ENCODE measurements at places on chromosomes 16 and 17.

GRCh38 chr17:8873801-8874715 is 6.6 kb upstream of the PIK3R6 start:
- DNase-seq: no peak

DNA sequence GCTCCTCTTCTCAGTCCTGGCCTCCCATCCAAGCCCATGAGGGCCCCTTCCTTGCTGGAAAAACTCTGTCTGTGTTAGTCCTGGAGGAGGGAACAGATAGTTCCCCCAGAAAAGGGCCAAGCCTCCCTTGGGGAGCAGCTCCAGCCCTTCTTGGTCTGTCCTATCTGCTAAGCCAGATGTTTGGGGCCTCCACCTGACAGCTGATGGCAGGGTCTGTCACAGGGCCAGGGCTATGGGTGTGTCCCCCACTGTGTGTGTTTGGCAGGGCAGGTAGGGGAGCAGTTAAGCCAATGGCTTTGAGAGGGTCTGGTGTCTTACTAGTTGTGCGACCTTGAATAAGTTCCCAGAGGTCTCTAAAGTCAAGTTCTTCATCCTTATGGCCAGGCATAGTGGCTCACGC is 13.6 kb upstream of the SLC4A1 start:
- no peak for DNase-seq

- no peak for DNase-seq
These were observed 49.7 kb downstream of the EPN2 start for GRCh38 chr17:19286751-19287341.

DNA sequence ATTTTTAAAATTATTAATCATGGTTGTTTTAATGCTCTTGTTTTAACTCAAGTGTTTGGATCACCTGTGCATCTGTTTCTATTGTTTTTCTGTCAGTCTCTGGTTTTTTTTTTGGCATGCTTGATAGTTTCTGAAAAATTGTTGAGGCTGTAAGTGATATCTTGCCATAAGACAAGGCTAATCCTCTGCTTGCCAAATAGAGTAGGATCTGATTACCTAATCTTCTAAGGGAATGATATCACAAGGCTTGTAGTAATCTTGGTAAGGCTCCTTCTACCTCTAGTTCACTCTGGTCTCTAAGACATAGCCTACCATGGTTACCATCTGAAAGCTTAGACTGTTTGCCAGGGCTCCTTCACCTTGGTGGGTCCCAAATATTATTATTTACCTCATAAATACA is 81.0 kb downstream of the ATF7IP2 start:
- no peak for DNase-seq

DNA sequence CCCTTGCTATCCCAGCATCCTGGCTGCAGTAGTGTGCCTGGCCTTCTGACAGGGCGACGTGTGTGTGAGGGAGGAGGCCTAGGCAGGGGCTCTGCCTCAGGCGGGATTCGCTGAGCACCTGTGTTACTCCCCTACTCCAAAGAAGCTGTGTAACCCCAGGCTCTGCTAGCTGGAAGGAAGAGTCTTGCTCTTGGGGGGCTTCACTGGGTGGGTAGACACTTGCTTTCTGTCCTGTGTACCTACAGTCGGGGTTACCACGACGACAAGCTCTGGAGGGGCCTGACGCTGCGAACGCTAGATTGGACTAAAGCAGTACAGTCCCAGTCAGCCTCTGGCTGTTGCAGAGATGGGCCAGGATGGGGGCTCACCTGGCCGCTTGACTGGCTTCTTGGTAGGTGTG is 9.5 kb downstream of the EXOC7 start:
- no peak for DNase-seq

DNA sequence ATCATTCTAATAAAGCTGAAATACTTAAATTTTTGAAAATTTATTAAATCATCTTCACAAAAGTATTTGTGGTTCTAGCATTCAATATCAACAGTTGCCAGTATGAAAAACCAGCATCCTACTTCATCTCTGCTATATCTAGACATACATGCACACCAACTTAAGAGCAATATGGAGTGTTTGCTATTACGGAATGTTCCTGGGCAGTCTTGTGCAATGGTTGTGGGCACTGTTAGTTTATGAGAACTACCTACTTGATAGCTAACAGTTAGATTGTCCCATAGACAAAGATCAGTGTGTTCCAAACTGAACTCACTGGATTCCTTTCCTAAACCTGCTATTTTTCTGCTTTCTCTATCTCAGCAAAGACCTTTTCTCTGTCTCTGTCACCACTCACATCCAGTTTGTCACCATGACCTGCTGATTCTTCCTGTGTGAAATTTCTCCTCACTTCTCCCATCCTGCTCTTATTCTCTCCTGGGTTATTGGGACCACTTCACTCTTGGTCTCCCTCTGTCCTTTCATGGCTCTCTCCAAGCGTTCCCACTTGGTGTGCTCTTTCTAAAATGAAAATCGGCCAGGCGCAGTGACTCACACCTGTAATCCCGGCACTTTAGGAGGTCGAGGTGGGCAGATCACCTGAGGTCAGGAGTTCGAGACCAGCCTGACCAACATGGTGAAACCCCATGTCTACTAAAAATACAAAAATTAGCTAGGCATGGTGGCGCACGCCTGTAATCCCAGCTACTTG is 27.7 kb downstream of the CNTROB start:
- DNase-seq: no peak

- no peak for DNase-seq
These were observed 1.2 kb upstream of the C17orf113 start for GRCh38 chr17:42051645-42052044.

DNA sequence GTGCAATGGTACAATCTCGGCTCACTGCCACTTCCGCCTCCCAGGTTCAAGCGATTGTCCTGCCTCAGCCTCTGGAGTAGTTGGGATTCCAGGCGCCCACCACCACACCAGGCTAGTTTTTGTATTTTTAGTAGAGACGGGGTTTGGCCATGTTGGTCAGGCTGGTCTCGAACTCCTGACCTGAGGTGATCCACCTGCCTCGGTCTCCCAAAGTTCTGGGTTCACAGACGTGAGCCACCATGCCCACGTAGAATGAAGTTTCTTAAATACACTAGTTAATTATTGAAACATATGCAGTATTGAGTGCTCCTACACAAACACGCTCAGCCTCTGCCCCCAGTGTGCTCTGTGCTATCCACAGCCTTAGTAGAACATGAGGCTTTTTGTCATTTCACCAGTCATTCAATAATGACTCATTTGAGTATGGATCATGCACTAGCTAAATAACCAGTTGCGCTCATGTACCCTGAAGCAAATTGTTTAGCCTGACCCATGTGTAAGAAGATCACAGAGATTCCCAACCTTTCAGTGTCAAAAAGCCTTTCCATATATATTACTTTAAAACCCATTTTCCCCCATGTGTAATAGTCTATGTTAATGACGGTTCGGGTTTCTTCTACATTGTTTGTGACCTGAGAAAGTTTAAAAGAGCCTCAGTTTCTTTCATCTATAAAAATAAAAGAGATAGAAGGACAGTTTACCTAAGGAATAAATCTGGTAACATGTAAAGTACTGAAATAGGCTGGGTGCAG is 49.7 kb downstream of the TUBD1 start:
- no peak for DNase-seq

DNA sequence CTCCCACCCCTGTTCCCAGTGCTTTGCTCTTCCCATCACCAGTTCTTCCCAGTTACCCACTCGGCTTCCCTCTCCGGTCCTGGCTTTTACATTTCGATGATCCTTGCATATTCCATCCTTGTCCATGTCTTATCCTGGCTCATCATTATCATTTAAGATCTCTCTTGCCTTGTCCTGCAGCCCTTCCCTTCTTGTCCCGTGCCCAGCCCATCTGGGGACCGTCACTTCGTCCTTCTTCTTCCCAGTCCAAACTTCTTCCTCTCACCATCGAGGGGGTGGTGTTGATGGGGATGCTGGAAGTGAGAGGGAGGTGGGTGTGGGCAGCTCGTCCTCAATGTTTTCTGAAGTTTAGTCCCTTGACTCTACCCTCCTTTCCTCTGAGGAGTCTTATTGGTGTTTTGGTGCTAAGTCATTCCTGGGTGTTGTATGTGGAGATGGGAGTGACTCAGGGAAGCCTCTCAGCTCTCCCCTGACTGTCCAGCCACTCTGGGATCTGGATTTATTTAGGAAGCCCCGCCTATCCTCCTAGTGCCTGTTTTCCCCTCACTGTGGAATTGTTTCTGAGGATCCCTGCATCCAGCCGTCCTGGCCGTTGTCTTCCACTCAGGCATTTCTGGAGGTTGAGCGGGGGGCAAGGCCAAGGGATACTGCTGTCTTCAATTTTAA is 975 bp downstream of the SNX29 start:
- no peak for DNase-seq

DNA sequence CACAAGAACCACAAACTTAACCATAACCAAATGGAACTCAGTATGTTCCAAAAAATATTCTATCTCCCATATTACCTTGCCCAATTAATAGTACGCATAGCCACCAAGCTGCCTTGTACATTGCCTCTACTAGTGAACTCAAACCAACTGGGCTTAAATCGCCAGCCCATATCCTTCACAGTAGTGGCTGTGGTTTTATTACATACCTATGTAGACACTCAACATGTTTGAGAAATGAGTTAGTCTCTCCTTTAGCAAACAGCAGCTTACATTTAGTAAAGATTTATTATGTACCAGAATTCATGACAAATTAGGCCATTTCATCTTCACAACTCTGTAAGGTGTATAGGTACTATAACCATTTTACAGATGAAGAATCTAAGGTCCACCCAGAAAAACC is 41.4 kb downstream of the GRB2 start:
- DNase-seq: no peak

GRCh38 chr16:55508271-55508921 is 476 bp upstream of the LPCAT2 start:
- DNase-seq: no peak

GRCh38 chr17:69711541-69711940 is 297.0 kb downstream of the MAP2K6 start:
- DNase-seq: no peak

- no peak for DNase-seq
These were observed 15.3 kb downstream of the TBX2 start for GRCh38 chr17:61414936-61415251.

GRCh38 chr17:73642659-73643000 is 1.6 kb downstream of the SDK2 start:
- DNase-seq: no peak

DNA sequence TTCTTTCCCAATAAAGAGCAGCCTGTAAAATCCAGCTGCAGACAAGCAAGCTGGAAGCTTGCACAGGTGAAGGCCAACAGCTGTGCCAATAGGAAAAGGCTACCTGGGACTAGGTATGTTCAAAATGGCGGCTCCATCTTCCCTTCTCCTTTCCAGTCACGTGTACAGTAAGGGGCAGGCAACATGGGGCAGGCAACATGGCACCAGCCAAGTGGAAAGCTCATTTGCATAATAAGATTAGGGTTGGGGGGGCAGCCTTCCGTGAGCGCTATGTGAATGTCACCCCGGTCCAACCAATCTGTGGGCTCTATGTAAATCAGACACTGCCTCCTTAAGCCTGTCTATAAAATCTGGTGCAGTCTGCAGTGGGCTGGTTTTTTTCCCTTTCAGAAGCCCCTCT is 31.3 kb downstream of the TVP23A start:
- DNase-seq: no peak

DNA sequence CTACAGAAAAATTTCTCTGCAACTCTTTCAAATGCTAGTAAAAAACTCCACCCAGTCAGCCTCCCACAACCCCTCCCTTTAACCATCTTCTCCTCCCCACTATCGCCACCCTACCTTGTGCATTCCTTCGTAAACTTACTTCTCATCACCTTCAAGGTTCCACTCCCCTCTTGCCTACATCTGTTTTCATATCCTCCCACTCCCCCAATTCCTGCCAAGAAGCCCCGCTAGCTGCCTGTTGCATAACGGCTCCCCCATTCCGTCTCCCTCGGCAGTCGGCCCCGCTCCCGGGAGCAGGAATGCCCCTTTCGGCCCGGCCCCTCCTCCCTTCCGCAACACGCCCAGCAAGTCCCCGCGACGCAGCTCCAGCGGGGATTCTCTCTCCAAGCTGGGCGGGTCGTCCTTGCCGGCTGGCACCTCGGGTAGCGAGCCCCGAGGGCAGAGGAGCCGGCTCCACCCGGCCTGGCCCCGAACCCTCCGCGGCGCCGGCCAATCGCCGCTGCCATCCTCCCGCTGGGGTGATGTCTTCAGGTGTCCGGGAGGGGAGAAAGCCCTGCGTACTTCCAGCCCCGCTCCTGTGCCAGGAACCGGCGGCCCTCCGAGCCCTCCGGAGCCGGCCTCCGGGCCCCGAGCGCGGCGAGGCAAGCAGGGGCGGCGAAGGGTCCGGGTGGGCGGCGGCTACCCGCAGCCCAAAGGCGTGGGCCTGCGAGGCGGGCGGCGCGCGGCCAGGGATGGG is 1.5 kb downstream of the PHLPP2 start:
- DNase-seq: peak; percentile 75

DNA sequence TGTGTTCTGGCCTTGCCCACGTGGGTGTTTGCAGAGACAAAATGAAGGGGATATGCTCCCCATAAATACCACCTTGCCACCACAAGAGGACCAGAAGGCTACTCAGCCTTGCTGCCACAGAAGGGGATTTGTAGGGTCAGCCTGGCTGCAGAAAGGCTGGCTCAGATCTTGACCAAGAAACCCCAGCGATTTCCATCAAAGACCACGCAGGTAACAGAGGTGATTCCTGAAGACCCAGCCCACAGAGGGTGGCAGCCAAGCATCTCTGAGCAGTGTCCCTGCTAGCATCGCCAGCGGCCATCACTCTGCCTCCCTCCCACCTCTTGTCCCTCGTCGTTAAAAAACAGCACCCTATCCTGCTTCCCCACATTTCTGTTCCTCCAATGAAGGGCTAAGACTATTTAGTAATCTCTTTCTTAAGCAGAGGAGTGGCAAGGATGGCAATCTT is 54.9 kb downstream of the BEAN1 start:
- DNase-seq: peak; percentile 15

- DNase-seq: no peak
These were observed 225.6 kb downstream of the MSI2 start for GRCh38 chr17:57481910-57482391.

GRCh38 chr17:71251276-71251675 is 869.5 kb upstream of the SOX9 start:
- no peak for DNase-seq

DNA sequence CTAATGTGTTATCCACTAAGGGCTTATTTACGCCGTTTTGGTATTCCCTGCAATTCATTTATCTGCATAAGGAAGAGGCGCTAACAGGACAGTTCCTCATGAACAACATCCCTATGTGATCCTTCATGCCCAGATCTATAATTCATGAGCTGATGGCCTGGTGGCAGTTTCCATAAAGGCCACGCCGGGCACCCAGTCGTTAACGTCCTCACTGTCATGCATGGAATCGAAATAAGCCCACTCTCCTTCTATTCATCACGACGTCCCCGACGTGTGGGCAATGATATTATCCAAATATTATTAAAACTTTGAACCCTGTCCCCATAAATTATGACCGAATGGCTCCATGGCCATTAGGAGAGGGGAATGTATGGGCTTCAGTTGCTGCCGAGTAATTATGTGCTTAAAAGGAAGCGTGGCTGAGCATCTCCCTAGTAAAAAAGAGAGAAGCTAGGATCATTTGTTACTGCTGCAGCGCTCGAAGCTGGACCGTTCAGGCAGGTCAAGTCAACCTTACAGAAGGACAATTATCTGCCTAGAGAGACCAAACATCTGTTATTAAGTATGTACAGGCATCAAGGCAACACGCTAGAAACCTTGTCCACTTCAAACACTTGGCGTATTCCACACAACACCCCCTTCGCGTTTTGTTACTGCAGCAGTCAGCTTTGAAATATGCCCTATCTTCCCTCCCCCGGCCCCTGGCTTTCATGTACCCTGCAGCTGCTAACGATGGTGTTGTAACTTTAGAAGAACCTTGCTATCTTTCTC is 94.0 kb upstream of the SALL1 start:
- DNase-seq: no peak

GRCh38 chr16:47424846-47425245 is 36.0 kb downstream of the ITFG1 start:
- no peak for DNase-seq

GRCh38 chr17:27564463-27564862 is 66.5 kb upstream of the LGALS9 start:
- DNase-seq: no peak
